ENCODE measurements at places on chromosomes 4 and X.
A peak's percentile ranks its signal among the peaks of the same experiment; 100 is the strongest.

DNA sequence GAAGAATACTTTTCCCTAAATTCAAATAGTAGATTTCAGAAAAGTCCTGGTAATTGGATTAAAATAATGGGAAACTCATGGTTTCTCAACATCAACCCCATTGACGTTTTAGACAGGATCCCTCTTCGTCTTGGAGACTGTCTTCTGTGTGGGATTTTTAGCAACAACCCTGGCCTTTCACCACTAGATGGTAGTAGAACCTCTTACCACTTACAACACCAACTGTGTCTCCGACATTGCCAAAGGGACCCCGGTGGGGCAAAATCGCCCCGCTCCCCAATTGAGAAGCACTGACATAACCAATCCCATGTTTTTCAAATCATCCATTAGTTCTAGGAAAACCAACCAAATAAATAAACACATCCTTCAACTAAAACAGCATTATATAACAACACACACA, 16.9 kb upstream of the ANOS1 start:
- DNase-seq: peak; percentile 23

DNA sequence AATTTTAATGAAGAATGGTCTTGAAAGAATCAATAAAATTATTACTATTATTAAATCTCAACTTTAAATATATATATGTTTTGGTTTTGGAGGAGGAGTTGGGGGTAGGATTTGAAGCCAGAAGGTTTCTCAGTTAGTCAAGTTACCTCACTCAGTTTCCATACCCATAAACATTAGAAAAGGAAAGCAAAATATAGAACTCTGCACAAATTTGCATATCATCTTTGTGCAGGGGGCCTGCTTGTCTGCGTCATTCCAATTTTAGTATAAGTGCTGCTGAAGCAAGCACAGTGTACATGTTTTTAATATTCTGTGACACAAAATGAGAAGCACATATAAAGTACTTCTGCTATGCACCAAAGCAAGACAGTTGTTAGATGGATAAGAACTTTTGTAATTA, 47.5 kb upstream of the SCRG1 start:
- no peak for DNase-seq

- DNase-seq: no peak
Observed at GRCh38 chr4:119512398-119512797, 116.2 kb downstream of the PDE5A start.

GRCh38 chr4:722169-722725, 16.6 kb downstream of the PCGF3 start:
- DNase-seq: no peak

DNA sequence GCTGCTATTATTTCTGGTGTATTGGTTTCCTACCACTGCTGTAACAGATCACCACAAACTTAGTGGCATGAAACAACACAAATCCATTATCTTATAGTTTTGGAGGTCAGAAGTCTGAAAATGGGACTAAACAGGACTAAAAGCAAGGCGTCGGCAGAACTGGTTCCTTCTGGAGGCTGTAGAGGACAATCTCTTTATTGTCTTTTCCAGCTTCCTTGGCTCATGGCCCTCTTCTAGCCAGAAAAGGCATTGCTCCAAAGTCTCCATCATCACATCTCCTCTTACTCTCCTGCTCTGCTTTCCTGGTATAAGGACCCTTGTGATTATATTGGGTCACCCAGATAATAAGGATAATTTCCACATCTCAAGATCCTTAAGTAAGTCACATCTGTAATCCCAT, 121.9 kb downstream of the CLCN4 start:
- no peak for DNase-seq

GRCh38 chrX:69504626-69505612, 793 bp downstream of the NALF2 start:
- no peak for DNase-seq

- DNase-seq: no peak
Observed at GRCh38 chrX:128818690-128819089, 704.6 kb downstream of the SMARCA1 start.

GRCh38 chr4:113837397-113837796, 75.9 kb upstream of the CAMK2D start:
- DNase-seq: peak; percentile 7

DNA sequence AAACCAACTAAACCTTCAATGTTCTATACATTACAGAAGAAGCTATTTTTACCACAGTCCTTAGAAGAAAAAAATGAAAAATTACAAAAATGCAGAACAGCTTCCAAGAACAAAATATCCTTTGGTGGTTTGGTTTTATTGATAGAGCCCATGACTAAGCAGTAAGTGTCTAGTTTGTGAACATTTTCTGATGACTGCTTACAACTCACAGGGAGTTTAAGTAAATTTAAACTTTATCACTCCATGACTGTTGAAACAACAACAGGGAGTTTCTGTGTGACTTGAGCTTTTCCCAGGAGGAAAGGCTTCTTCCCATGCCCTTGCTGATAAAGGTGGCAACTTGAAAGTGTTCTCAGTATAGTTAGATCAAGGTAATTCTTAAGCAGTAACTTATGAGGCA, 2.9 kb downstream of the PF4 start:
- DNase-seq: no peak

DNA sequence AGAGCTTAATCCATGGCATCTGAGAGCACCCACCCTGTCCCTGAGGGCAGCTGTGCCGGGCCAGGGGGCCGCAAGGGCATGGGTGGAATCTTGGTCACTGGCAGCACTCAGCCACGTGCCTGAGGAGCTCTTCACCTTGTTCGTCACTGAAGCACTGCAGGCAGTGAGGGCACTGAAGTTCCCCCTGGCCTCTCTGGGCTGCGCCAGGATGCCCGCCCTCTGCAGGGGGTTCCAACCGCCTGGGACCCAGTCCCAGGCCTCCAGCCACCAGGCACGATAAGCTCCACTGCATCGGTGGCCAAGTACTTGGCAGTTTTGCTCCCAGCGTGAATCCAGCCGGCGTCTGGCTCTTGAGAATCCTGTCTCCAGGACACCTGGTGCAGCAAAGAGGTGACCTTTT, 96.4 kb upstream of the MED14 start:
- DNase-seq: no peak

- no peak for DNase-seq
Observed at GRCh38 chr4:101813604-101814003, 23.1 kb downstream of the BANK1 start.

- DNase-seq: no peak
Observed at GRCh38 chrX:67780694-67781109, 236.9 kb downstream of the AR start.

GRCh38 chr4:83536362-83537272, 709 bp downstream of the GPAT3 start:
- no peak for DNase-seq

GRCh38 chr4:114754616-114755015, 156.0 kb downstream of the UGT8 start:
- no peak for DNase-seq

- DNase-seq: no peak
Observed at GRCh38 chr4:4787421-4787820, 72.0 kb upstream of the MSX1 start.

GRCh38 chr4:141913928-141914327, 277.5 kb downstream of the IL15 start:
- no peak for DNase-seq

GRCh38 chr4:23861897-23862296, 27.9 kb downstream of the PPARGC1A start:
- no peak for DNase-seq

- DNase-seq: no peak
Observed at GRCh38 chrX:37320541-37321203, 28.5 kb upstream of the PRRG1 start.

Data from CD4-positive, alpha-beta T cell treated with Interleukin-21 for 1 hour (primary cell).